ENCODE measurements at places on chromosomes 3 and 15. TPM values are rescaled to one million over a fixed set of nuclear protein-coding genes. Genes with fewer than 3 reads are reported as not detected.

RHCG gene
- polyA plus RNA-seq = not detected

MEX3B gene
- polyA plus RNA-seq = not detected

AADACL2 gene
- polyA plus RNA-seq = not detected

BAHD1 gene
- 3.3 TPM for polyA plus RNA-seq

ADGRG7 gene
- not detected for polyA plus RNA-seq

SPINT1 gene
- 0.16 TPM for polyA plus RNA-seq

C3orf22 gene
- not detected for polyA plus RNA-seq

LRRN1 gene
- polyA plus RNA-seq = 1.7 TPM

SLC22A14 gene
- not detected for polyA plus RNA-seq

MEIS2 gene
- polyA plus RNA-seq = not detected

GRCh38 chr3:171417813-171418212 is 42.4 kb downstream of the TNIK start:
- no peak for DNase-seq

GRCh38 chr15:101143321-101143720 is 108.5 kb downstream of the CHSY1 start:
- no peak for DNase-seq

GRCh38 chr15:63856711-63857460 is 23.1 kb upstream of the HERC1 start:
- DNase-seq = no peak

GRCh38 chr3:192745150-192745549 is 17.8 kb upstream of the FGF12 start:
- no peak for DNase-seq

DNA sequence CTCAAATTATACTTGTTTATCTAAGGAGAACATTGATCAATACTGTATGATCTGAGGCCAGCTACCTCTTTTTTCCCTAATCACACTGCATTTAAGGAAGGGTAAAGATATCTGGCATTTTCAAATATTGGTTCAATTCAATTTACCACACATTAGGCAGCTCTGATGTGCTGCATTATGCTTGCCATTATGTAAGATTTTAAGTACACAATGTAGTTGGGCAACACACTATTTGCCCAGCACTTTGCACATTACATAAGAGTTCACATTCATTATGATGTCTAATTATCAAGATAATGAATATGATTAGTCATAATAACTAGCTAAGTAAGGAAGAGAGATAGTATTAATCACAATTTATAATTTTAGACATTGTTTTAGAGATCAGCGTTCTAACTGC is 196.3 kb downstream of the BCHE start:
- no peak for DNase-seq

- no peak for DNase-seq
Measured at GRCh38 chr15:89400782-89401545, 66.3 kb upstream of the POLG start.

GRCh38 chr3:129195731-129196256 is 12.1 kb upstream of the CNBP start:
- no peak for DNase-seq

DNA sequence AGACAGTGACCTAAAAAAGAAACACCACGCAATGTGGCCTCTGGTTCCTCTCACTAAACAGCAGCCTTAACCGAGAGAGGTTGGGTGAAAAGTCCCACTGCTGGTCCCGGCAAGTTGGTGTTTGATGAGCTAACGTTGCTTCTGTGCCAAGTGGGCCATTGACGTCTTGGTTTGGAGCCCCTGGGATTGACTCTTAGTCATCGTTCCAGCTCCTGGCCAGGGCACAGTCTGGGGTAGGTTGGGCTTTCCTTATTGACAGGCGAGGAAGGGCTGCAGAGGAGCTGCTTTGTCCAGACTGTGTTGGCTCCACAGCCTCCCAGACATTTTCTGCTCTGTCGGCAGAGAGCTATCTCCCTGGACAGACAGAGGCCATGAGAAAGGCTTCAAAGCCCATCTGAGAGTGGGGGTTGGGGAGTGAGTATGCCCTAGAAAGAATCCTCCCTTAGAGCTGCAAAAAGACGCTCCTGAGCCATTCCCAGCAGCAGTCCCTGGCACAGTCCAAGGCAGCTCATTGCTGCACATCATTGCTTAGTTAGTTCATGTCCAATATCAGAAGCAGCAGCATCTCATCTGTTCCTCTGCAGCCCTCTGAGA is 28.6 kb upstream of the C3orf80 start:
- DNase-seq = no peak

DNA sequence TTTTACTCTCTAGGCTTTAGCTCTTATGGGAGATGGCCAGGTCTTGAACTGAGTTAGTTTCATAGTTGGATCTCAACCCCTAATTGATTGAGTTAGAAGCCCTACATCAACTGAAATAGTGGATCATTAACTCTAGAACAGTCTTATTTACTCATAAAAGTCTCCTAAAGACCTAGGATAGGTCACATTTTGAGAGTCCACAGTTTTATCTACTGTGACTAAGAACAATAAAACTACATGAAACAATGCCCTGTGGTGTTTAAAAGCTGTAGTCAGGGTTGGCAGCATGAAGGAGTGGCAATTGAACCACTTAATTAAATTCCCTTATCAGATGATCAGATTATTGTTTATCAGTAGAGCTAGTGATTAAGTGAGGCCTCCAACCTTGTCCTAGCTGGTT is 22.2 kb upstream of the IDH2 start:
- no peak for DNase-seq

- DNase-seq = no peak
Measured at GRCh38 chr3:114622001-114622400, 328.2 kb downstream of the TIGIT start.

DNA sequence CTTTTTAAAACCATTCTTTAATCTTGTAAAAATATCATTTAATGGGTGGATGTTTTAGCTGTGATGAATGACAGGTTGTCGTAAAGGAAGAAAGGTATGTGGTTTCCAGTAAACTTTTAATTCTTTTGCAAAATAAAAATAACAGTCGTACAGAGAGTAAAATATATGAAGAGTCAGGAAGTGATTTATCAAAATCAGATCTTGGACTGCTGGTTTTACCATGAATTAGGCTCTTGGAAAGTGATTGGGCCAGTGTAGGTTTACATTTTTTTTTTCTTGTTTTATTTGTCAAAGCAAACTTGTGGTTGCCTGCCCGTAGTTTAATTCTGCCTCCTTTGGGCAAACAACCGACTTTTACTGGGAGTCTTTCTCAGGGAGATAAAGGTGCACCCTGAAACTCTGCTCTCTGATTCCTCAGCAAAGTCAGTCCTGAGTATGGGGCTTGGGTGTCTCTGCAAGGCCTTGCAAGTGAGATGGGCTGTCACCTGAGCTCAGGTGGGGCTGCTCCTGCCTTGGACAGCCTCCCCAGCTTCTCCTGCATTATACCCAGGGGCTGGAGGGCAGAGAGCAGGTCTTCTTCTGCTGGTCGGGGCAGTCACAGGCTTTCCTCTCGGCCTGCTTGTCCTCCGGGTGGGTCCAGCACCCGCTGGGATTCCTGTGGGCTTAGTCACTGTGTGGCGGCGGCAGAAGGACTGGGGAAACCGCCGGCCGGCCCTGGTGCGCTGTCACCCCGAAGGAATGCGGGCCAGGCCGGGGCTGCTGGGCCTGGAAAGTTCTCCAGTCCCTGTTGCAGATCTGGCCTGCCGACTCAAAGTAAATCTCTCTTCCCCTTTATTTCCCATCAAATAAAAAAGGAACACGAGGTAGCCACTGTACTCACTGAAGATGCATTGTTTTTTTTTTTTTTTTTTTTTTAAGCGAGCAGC is 79.0 kb downstream of the IGF1R start:
- no peak for DNase-seq

- no peak for DNase-seq
Measured at GRCh38 chr15:81888748-81889484, 156.9 kb downstream of the MEX3B start.

DNA sequence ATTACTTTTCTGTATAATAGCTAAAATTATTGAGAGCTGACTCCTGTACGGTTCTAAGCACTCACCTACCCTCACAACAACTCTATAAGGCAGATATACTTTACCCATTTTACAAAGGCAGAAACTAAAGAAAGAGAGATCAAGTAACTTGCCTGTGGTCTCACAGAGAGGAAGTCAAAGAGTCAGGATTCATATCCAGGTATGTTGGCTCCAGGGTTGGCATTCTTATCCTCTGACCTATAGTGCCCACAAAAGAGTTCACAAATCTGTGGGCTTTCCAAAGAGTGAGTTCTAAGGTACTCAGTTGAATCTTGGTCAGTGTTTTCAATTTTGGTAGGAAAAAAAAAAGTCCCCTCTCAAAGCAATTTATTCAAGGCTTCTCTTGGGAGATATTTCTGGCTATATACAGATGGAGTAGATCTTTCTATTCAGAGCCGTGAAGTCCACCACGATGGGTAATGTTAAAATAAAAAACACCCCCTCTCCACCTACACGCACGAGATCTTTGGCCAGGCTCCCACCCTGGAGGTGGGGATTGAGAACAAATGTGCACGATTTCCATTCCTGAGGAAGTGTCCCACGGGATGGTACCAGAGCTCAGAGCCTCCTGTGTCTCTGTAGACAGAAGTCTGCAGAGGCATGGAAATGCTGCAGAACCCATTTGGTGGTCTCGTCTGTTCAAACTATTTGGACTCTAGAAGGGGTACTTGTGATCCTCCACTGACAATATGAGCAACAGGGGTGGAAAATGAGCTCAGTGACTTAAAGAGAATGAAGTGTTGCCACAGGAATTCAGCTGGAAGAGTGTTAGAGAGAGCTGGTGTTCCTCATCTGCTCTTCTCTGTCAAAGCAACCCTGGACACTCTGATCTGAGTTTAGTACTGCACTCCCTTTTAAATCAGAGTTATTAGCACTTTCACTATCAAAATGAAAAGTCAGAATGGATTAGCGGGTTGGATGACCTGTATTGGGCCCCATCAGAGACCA is 212.1 kb upstream of the EIF1B start:
- DNase-seq = no peak

- no peak for DNase-seq
Measured at GRCh38 chr3:73655197-73655596, 30.5 kb upstream of the PDZRN3 start.

GRCh38 chr3:67947808-67948508 is 293.5 kb upstream of the SUCLG2 start:
- DNase-seq = peak; percentile 92

DNA sequence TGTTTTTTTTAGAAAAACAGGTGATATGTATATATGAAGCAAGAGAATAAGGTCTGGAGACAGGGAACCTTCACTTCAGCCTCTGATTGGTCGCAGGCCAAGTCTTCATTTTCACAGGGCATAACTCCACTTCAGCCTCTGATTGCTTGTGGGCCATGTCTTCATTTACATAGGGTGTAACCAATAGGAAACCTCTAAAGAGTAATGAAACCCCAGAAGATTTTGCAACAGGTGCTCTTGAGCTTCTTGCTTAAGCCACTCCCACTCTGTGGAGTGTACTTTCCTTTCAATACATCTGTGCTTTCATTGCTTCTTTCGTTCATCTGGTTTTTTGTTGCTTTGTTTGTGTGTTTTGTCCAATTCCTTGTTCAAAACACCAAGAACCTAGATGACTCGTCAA is 22.6 kb upstream of the SCG3 start:
- no peak for DNase-seq

DNA sequence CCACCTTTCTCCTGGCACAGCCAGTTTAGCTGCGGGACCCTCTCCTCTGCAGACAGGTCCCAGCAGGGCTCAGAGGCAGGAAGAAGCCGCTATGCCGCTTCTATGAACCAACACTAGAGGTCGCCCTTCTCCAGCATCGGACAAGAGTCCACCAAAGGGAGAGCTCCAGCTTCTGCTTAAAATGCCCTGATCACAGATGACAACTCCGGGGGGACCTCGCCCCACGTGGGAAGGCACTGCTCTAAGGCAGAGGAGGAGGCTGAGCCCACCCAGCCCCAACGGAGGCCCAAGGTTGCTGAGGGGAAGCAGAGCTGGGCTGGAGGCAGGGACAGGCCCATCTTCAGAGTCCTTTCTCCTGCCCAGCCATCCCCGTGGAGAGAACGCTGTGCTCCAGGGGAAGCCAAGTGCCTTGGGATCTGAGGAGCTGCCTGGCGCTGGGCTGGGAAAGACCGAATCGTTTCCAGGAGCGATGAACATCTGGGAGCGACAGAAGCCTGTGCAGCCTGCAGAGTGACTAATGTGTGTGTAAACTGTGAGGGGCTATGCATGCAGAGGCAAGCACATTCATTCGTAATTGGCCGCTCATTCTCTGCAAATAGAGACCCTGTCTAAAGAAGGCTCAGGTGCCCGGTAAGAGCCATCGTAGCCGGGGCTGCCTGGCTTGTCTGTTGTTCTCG is 43.5 kb upstream of the BDH1 start:
- DNase-seq = peak; percentile 76

- DNase-seq = no peak
Measured at GRCh38 chr3:143952569-143953072, 19.0 kb upstream of the DIPK2A start.

GRCh38 chr3:141250342-141250741 is 18.7 kb downstream of the PXYLP1 start:
- DNase-seq = no peak

DNA sequence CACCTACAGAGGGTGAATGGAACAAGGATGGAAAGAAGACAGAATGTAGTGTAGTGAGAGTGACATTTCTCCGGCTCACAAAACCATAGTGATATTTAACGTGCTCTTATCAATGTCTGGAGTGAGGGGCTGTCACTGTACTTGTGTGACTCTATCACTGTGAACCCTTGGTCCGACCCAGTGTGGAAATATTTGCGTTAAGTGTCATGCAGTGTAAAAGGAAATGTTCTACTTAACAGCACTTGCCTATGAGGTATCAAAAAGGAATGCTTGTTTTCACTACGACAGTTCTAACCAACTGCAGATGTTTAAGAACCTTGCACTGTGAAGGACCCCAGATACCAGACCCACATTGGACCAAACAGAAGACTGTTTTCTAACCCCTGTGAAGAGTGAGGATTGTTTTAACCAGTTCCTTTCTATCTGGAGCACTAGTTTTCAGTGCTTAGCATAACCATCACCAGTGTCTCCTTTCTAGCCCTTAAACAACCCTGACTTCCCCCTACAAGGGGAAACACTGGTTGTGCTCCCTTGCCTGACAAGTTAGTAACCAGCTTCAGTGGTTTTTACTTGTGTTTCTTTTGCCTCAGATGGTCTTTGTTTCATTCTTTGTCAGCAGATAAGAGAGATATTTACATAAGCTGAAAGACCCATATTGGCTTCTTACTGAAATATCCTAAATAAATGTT is 144.7 kb upstream of the ABHD17C start:
- no peak for DNase-seq

DNA sequence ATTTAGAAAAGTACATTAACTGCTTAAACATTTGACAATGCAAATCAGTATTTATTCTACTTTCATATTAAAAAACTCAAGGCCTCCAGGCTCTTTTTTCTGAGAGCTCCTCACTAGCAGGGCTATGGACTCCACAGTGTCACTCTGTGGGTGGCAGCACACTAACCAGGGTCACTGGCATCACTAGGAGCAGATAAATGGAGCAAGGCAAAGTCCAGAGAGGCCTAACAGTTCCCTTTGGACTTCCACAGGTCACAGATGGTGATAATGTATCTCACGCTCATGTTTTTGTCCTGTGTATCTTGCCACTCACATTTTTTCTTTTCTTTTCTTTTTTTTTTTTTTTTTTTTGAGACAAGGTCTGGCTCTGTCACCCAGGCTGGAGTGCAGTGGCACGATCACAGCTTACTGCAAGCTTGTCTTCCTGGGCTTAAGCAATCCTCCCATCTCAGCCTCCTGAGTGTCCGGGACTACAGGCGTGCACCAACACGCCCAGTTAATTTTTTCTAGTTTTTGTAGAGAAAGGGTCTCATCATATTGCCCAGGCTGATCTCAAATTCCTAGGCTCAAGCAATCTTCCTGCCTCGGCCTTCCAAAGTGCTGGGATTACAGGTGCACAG is 7.8 kb downstream of the SPG21 start:
- DNase-seq = no peak

GRCh38 chr15:74304431-74304830 is 63.0 kb downstream of the CYP11A1 start:
- no peak for DNase-seq

- no peak for DNase-seq
Measured at GRCh38 chr15:81113861-81114291, 20.2 kb upstream of the CFAP161 start.

Measured in naive thymus-derived CD8-positive, alpha-beta T cell (primary cell).